Foreskin melanocyte (primary cell): ENCODE measurements at places on chromosomes 13 and 19.

DNA sequence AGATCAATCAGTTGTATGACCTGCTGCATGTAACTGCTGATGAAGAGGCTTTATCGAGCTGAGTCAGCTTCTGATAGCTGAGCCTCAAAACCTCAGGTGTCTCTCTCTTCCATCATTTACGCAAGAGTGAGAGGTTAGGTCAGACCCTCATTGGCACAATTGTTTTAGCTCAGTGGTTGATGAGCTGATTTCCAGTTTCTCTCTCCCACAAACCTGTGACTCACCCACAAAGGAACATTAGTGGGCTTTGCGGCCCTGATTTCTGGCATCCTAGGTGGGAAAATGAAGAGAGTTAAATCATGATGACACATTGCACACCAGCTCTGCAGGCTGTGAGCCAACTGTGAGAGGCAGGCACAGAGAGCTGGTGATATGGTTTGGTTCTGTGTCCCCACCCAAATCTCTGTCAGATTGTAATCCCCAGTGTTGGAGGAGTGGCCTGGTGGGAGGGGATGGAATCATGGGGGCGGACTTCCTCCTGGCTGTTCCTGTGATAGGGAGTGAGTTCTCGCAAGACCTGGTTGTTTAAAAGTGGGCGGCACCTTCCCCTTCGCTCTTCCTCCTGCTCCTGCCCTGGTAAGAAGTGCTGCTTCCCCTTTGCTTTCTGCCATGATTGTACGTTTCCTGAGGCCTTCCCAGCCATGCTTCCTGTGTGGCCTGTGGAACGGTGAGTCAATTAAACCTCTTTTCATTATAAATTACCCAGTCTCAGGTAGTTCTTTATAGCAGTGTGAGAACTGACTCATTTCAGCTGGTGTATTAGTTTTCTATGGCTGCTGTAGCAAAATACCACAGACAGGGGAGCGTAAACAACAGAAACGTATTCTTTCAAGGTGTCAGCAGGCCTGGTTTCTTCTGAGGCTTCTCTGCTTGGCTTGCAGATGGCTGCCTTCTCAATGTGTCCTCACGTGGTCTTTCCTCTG is 33.5 kb upstream of the TMTC4 start:
- DNase-seq = no peak

GRCh38 chr13:84845907-84846619 is 953.2 kb downstream of the SLITRK6 start:
- peak; percentile 23 for DNase-seq

DNA sequence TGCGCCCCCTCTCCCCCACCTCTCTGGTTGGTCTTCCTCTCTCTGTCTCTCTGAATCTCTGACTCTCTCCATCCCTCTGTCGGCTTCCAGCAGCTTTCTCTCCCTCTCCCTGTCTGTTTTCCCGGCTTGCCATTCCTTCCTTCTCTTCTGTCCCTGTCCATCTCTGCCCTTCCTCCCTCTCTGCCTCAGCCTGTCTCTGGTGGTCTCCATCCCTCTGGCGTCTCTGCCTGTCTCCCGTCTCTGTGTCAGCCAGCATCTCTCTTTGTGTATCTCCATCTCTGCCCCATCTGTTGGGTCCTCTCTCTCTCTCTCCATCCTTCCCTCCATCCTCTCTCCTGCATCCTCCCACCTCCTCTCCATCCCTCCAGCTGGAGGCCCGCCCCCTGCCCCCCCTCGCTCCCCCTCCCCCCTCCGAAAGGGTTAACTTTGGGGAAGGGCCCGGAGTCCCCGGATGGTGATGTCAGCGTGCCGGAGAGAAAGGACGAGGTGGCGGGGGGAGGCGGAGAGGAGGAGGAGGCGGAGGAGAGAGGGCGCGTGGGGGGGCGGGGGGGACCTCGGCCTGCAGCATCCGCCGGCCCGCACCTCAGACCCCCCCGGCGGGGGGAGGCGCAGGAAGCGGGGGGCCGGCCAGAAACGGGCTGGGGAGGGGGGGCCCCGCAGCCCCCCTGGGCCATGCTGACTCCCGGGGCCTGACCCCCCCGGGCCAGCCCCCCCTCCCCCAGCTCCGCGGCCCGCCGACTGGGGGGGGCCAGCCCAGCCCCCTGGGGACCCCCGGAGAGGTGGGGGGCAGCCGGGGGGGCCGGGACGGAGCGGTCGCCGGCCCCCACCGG is at the start of gene BRSK1:
Gene BRSK1 (plus strand): TSS at position 450 of the 830 bp plus-strand sequence. CDS start 446 bp downstream, outside the sequence.
- DNase-seq = no peak

GRCh38 chr13:61700181-61700580 is 284.5 kb upstream of the PCDH20 start:
- no peak for DNase-seq

- no peak for DNase-seq
Observed at GRCh38 chr19:46715975-46716671, 791 bp downstream of the PRKD2 start.

DNA sequence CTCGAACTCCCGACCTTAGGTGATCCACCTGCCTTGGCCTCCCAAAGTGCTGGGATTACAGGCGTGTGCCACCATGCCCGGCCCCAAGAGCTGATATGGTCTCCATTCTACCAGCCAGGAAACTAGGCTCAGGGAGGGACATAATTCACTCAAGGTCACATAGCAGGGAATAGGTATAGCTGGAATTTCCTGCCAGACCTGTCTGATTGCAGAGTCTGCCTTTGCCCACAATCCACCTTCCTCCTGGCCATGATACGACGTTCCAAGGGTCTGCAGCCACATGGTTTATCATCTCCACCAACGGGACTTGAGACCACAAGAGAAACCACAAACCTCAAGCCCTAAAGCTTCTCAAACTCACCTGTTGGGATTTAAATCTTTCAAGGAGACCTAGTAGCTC is 32.0 kb downstream of the ZNRF4 start:
- DNase-seq = no peak

DNA sequence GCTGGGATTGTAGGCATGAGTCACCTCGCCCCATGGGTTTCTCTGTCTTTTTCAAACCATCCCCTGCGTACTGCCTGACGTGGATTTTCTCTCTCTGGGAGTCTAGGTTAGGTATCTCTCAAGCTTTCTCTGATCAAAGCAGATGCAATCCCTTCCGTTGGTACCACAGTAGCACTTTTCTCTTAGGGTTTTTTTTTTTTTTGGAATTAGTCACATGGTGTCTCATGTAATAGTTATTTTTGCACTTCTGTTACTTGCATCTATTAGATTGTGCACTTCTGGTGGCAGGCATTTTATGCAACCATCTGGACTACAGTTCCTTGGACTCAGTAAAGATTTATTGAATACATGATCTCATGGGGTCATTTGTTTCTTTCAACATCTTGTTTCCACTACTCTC is 72.1 kb downstream of the GPC6 start:
- no peak for DNase-seq

DNA sequence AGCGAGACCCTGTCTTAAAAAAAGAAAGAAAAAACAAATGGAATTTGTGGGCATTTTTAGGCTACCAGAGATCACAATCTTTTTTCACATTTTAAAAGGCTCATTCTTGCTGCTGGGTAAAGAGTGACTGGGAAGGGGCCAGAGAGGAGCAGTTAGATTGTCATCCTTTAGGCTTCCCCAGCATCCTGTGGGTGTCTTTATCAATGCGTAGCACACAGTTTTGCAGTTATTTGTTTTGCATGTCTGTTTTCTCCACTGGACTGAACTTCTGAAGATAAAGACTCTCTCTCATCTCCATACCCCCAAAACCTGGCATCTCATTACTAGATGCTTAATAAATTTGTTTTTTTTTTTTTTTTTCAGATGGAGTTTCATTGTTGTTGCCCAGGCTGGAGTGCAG is 2.1 kb upstream of the UTP14C start:
- DNase-seq = no peak

GRCh38 chr13:112516218-112516617 is 71.7 kb downstream of the TUBGCP3 start:
- DNase-seq = no peak

DNA sequence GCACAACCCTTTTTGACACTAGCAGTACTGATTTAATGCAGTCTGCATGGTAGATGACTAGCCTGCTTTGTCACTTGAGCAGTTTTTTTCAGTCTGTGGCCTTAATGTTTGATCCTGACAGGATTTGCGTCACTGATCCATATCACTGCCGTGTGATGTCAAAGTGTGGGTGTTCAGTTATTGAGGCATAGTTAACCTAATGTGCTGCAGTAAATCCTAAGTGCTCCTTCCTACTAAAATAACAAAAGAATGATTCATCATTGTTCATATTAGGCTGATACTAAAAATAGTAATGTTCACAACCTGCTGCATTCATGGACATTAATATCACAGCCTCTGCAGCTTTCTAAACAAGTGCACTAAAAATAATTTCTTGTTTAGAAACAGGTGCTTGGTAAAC is 121.9 kb upstream of the MLNR start:
- DNase-seq = no peak

DNA sequence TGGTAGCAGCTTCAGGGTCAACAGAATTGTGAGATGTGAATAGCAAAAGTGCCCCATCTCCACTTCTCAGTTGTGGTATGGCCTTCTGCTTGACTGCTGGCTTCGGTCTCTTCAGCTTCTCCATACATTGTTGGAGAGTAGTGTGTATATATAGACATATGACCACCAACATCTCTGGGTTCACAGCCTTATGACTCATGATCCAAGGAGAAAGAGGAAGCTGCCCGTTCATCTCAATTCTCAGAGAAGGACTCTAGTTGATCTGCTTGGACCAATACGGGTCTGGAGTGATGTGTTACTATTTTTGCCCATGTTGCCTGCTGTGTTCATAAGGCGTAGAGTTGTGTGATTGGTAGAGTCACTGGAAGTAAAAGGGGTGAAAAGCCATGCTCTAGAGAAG is 3.6 kb upstream of the COMMD6 start:
- no peak for DNase-seq

GRCh38 chr13:91544723-91545122 is 146.3 kb downstream of the GPC5 start:
- DNase-seq = peak; percentile 72

DNA sequence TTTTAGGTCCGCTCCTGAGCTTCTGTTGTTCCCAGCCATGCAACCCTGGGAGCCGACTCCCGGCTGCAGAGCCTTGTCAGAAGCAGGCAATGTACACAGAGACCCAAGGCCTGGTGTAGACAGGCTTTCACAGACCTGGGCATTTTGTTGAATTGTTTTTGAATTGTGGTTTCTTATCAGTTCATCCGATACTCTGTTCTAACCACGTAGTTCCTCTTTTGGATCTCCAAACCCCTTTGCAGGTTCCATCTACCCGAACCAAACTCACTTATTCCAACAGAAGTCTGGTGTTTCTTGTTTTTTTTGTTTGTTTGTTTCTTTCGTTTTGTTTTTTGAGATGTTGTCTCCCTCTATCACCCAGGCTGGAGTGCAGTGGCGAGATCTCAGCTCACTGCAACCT is 6.3 kb upstream of the NLRP2 start:
- no peak for DNase-seq

GRCh38 chr19:7994928-7995809 is 10.3 kb downstream of the ELAVL1 start:
- no peak for DNase-seq

GRCh38 chr13:45215392-45216077 is 14.7 kb upstream of the KCTD4 start:
- no peak for DNase-seq

- no peak for DNase-seq
Observed at GRCh38 chr19:6768236-6768785, 1.1 kb upstream of the SH2D3A start.

GRCh38 chr19:44529536-44529935 is at the start of gene CEACAM20:
Gene CEACAM20, minus strand, starts transcription at chr19:44529675. Its CDS starts 166 bp downstream, at chr19:44529509.
- no peak for DNase-seq

- DNase-seq = peak; percentile 78
Observed at GRCh38 chr13:81048026-81048461, 707.1 kb upstream of the SPRY2 start.

GRCh38 chr13:39952249-39953233 is 297.1 kb downstream of the COG6 start:
- peak; percentile 38 for DNase-seq

DNA sequence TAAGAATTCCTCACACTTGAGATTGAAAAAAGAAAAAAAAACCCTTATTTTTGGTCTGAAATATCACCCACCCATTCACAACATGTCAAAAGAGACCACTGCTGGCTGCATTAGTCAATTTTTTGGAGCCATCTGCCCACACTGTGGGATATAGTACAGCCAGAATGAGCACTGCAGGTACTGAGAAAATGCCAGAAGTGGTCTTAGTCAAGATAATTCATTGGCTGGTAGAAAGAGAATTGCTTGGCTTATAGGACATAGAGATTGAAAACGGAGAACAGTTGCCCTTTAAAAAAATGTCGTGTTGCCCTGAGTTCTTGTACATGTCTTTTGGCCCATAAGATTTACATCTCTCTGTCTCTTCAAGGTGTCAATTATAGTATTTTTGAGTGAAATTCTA is 1899.5 kb downstream of the OLFM4 start:
- no peak for DNase-seq

DNA sequence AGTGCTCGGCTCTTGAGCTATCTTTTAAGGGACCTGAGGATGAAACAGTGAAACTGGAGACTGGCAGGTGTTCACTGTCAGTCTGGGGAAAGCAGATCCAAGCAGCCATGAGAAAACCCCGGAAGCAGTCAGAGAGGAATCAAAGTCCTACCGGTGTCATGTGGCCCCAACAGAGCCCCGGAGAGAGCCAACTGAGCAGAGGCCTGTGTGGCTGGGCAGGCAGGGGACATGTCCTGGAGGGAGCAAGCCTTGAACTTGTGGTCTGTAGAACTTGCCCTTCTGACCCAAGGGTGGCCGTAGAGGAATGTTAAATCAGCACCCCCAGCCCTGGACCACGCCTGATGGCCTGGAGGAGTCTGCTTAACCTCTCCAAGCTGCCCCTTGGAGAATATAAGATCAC is 113.7 kb upstream of the ZNF507 start:
- DNase-seq = no peak

DNA sequence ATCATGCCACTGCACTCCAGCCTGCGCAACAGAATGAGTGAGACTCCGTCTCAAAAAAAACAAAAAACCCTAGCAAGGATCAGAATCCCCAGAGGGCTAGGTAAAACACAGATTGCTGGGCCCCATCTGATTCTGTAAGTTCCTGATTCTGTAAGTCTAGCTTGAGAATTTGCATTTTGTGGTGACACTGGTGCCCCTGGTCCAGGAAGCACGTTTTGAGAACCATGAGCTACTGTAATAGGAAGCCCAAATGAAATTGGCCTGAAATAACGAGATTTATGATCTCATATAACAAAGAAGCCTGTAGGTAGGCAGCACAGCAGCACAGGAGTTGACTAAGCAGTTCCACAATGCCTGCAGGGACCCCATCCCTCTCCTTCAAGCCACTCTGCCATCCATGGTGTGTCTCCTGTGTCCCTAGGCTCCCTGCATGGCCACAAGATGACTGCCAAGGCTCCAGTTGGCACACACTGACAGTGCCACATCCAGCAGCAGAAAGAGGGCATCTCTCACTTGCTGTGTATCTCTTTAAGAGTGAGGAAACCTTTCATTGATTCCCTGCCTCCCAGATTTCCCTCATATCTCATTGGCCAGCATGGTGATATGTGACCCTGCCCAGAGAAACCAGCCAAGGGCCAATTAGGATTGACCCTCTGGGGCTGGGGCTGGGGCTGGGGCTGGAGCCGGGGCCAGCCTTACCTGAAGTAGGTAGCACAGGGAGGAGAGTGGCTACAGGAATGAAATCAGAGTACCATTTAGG is 21.7 kb downstream of the SIPA1L3 start:
- no peak for DNase-seq

GRCh38 chr19:49988433-49988832 is 27.5 kb upstream of the SIGLEC11 start:
- no peak for DNase-seq
